ENCODE measurements at places on chromosomes 16 and 17.
A peak's percentile ranks its signal among the peaks of the same experiment; 100 is the strongest.

DNA sequence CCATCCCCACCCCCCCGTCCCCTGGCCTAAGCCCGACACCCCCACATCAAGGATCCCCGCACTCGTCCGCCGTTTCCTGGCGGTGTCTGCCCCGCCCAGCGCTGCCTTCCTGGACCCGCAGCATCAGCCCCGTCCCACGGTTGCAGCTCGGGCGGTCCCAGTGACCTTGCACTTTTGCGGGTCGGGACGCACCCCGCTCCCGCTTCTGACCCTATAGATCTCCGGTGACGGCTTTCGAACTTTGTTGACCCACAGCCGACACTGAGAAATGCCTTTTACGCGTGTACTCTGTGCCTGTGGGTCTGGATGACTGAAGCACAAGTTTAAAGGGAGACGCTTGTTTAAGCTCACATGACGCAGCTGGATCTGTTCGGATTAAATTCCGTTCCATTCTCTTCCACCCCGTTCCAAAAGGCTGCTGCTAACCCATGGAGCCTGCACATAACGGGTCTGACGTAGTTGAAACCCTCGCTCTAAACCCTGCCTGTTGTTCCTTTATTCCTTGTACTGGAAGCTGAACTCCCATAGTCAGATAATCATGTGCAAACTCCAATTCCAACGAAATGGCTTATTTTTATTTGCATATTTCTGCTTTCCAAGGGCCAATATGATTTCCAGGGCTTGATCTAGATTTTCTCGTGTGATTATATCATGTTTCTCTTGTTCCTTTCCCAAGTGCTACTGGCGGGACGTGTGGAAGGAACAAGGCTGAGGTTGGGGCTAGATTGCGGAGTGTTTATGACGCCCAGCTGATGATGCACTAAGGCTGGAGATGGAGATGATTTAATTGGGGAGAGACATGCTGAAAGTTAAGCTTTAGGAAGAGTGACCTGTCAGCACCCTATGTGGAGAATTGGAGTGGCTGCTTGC is 834 bp downstream of the FLYWCH1 start:
- peak; percentile 43 for DNase-seq

GRCh38 chr17:14733376-14733775 is 432.5 kb downstream of the HS3ST3B1 start:
- no peak for DNase-seq

- no peak for DNase-seq
Observed at GRCh38 chr17:4161967-4162305, 18.9 kb downstream of the CYB5D2 start.

DNA sequence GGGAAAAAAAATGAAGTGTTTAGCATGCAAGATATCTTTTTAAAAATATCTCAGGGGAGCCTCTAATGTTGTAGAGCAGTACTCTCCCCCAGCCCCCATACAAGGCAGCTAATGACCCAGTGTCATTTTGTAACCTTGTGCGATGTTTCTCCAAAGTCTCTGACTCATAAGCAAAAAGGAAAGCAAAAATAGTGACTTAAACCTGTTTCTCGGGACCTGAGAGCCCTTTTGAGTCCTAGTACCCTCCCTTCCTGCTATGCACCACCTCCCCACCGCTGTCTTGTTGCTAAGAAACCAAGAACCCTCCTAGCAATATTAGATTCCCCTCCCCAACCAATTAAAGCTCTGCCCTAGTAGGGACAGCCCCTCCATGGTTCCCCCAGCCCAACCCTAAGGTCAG is 2.8 kb downstream of the MYCBPAP start:
- no peak for DNase-seq

DNA sequence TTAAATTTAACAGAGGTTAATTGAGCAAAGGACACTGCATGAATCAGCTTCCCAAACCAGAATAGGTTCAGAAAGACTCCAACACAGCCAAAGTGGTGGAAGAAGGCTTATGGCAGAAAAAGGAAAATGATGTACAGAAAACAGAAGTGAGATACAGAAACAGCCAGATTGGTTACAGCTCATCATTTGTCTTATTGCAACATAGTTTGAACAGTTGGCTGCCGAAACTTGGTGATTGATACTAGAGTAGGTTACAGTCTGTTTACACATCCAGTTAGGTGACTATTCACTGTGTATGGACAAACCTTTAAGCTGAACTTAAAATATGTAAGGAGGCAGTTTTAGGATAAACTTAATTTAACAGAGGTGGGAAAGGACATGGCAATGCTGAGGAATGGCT is 18.3 kb downstream of the TMEM100 start:
- no peak for DNase-seq

GRCh38 chr17:51272812-51273211 is 12.5 kb downstream of the UTP18 start:
- DNase-seq: no peak

DNA sequence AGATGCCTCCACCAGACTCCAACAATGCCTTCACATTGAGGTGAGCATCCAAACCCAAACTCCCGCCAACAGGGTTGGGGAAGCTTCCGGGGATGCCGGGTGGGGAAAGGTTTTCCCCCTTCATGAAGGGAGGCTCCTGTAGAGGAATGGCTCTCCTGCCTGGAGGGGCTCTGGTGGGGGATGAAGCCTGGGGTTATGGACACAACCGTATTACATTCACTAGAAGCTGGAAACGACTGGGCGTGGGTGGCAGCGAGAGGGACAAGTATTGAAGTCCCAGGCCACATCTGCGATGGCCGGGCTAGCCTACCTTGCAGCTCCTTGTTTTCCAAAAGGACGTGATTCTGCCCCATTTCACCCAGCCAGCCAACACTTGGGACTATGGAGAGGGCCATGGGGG is 321.1 kb downstream of the C16orf95 start:
- DNase-seq: no peak

GRCh38 chr17:10051112-10051511 is 146.0 kb upstream of the RCVRN start:
- DNase-seq: no peak

DNA sequence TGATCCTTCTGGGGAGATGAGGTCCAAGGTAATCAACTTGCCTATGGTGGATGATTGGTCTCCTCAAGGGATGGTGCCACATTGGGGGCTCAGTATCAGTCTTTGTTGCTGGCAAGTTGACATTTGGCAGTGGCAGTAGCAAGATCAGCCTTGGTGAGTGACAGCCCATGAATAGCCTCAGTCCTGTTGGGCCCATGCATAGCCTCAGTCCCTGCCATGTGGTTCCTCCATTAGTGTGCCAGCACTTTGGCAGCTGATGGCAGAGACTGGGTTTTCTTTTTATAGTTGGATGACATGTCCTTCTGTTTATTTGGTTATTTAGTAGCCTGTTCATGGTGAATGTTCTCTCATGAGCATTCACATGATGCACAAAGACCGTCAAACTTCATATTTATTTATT is 179.6 kb downstream of the CBLN1 start:
- no peak for DNase-seq

DNA sequence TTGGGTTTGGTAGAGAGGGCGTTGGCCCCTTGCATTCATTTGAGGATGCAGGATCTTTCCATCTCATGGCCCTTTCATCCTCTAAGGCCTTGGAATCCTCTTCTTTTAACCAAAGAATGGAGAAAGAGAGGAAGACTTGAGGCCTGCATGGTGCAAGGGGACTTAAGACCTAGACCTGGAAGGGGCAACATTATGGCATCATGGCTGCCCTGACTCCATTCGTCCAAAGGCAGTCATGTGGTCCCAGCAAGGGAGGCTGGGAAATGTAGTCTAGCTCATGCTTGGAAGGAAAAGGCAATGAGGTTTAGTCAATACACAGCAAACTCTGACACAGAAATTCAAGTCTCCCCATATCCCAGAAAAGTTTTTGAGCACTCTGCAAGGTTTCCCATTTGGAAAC is 30.7 kb upstream of the CDRT4 start:
- peak; percentile 69 for DNase-seq

DNA sequence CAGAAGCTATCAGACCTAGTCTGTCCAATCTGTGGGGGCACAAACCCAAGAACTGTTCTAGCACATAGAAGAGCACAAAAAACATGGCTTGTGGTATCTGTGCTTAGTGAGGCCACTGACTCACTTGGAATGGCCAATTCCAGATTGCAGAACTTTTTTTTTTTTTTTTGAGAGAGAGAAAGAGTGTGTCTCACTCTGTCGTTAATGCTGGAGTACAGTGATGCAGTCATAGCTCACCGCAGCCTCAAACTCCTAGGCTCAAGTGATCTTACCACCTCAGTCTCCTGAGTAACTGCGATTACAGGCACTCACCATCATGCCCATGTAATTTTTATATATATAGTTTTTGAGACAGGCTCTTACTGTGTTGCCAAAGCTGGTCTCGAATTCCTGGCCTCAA is 77.2 kb upstream of the CLEC3A start:
- DNase-seq: no peak

DNA sequence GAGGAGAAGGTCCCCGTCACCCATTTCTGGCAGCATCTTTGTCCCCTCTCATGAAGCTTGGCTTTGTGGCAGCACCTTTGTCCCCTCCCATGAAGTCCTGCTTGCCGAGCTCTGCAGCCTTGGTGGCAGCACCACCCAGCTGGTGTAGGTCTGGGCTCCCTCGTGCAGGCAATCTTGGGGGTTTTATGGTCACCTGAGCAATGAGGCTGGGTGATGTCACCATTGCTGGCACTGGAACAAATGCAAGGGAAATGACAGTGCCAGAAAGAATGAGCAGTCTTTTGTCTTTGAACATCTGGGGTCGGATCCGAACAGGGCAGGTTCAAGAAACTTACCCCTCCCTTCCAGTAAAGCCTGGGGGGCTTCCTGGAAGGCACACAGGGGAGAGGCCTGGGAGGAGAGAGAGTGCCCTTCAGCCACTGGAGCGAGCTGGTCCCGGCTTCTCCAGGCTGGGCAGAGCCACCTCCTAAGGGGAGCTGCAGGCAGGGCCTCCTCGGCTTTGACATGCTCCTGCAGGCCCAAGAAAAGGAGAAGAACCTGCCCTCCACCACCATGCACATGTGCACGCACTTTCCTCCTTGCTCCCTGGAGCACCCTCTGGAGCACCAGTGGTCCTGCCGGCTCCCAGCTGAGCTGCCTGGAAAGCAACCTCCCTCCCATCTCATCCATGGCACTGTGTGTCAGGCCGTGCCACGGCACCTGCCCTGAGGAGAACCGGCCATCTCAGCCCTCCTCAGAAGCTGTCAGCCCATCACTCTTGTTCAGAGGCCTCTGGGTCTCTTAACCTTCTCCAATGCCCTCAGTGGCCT is 16.0 kb downstream of the BTBD17 start:
- no peak for DNase-seq

GRCh38 chr17:81282141-81282540 is 13.0 kb downstream of the SLC38A10 start:
- no peak for DNase-seq

GRCh38 chr16:71426880-71427615 is 14.8 kb downstream of the TLE7 start:
- no peak for DNase-seq

- DNase-seq: peak; percentile 66
Observed at GRCh38 chr17:74864866-74865395, 5.2 kb upstream of the GRIN2C start.

DNA sequence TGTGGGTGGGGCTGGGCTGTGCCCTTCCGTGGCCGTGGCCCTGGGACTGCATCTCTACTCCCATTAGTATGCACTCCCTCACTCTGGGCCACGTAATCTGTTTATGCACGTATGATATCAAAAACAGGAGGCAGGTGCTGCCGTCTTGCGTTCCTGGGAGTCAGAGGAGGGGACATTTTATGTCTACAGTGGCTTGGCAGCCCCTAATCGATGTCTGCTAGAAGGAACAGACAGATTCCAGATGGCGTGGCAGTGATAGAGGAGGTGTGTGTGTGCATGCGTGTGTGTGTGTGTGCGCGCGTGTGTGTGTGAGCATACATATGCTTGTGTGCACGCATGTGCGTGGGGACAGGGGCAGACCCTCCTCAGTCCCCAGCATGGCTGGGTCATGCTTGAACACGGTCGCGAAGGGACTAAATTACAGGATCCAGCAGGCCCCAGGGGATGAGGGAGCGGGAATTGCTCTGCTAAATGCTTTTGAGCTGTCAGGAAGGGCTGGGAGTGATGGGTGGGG is 44.7 kb downstream of the SREBF1 start:
- no peak for DNase-seq

- DNase-seq: no peak
Observed at GRCh38 chr17:83118071-83118841, 38.8 kb downstream of the METRNL start.

DNA sequence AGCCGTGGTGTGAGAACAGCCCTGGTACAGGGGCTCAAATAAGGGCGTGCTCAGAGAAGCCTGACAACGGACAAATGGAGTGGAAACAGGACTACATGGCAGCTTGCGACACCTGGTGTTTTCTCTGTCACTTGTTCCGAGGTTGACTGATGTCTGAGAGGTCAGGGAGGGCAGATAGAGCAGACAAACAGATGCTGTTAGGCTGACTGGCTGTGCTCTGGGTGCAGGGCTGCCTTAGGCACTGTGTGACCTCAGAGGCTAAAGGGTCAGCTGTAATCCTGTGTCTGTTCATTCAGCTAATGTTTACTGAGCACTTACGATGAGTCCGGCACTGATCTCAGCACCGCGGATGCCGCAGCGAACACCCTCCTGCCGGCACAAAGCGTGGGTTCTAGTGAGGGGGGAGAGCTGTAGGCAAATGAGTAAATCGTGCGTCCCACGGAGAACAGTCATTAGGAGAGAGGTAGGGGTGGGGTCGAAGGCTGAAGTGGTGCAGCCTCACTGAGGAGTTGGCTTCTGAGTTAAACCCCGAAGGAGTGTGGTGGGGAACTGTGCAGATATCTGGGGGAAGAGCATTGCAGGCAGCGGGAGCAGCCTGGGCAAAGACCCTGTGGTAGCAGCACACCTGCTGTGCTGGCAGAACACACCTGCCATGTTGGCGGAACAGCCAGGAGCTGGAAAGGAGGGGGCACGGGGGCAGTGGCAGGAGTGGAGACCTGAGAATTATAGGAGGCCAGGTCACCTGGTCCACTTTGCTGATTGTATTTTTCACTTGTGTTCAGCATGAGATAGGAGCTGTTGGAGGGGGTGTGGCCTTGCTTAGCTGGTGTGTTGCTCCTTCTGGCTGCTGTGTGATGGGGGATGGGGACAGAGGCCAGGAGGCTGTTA is 35.0 kb downstream of the GPT2 start:
- DNase-seq: peak; percentile 25

- DNase-seq: no peak
Observed at GRCh38 chr17:19299866-19300265, 62.7 kb downstream of the B9D1 start.

- DNase-seq: no peak
Observed at GRCh38 chr16:19185510-19185851, 17.4 kb downstream of the SYT17 start.

- DNase-seq: peak; percentile 72
Observed at GRCh38 chr17:1490643-1491442, 1.6 kb downstream of the MYO1C start.

DNA sequence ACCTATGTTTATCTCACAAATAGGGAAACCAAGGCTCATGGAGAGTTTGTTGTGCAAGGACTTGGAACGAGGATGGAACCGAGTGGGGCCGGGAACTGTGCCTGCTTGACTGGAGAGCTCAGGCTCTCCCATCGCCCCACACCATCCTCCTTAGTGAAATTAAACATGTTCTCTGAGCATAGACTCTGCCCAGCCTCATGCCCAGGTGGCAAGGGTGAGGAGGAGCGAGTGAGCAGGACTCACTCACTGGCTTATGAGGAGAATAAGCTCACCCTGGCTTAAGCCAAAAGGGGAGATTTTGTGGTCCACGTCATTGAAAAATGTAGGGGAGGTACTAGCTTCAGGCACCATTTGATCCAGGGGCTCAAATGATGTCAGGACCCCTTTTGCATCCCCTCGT is 44.8 kb downstream of the NKD1 start:
- DNase-seq: no peak
